ENCODE measurements at places on chromosomes 2 and 18.

GRCh38 chr2:63059793-63060471, 9.3 kb downstream of the OTX1 start:
- DNase-seq = no peak

- no peak for DNase-seq
Observed at GRCh38 chr2:108604196-108604595, 69.9 kb downstream of the LIMS1 start.

- DNase-seq = no peak
Observed at GRCh38 chr18:77905011-77905410, 655.4 kb downstream of the GALR1 start.

DNA sequence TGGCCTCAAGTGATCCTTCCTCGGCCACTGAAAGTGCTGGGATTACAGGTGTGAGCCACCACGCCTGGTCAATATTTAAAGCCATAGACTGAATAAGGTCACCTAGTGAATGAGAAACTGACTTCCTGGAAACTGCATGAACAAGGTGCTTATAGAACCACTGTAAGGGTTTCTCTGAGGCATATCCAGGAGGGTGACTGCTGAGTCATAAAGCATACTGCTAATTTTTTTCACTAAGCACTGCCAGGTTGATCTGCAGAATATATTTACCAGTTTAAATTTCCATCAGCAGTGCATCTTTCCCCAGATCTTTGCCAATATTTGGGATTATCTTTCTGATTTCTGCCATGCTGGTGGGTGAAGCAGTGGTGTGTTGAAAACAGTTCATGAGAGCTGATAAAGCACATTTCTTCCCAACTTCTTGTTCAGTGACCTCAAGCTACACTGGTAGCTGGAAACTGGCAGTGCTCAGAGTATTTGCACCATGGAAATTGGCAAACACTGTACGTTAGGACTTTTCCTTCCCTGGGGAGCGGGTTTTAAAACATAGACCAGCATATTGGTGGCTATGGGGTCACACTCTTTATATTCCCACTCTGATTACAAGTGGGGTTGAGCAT, 4.2 kb upstream of the CLIP4 start:
- DNase-seq = no peak

GRCh38 chr2:188524519-188525113, 232.9 kb downstream of the GULP1 start:
- peak; percentile 40 for DNase-seq

DNA sequence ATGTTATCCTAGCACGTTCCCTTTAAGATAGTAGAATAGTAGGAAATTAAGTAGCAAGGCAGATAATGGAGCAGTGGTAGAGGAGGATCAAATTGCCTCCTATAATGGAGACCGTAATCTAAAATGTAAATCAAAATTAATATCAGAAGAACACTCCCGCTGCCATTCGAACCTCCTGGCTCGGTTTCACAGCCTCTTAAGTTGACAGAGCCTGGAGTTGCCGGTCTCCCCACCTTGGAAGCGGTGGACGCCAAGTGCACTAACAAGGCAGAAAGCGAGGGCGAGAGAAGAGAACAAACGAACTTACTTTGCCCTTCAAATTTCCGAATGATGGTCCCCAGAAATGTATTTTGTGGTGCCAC, 450 bp downstream of the KCNH7 start:
- peak; percentile 3 for DNase-seq

- no peak for DNase-seq
Observed at GRCh38 chr2:27705851-27706622, 42.3 kb downstream of the SLC4A1AP start.

DNA sequence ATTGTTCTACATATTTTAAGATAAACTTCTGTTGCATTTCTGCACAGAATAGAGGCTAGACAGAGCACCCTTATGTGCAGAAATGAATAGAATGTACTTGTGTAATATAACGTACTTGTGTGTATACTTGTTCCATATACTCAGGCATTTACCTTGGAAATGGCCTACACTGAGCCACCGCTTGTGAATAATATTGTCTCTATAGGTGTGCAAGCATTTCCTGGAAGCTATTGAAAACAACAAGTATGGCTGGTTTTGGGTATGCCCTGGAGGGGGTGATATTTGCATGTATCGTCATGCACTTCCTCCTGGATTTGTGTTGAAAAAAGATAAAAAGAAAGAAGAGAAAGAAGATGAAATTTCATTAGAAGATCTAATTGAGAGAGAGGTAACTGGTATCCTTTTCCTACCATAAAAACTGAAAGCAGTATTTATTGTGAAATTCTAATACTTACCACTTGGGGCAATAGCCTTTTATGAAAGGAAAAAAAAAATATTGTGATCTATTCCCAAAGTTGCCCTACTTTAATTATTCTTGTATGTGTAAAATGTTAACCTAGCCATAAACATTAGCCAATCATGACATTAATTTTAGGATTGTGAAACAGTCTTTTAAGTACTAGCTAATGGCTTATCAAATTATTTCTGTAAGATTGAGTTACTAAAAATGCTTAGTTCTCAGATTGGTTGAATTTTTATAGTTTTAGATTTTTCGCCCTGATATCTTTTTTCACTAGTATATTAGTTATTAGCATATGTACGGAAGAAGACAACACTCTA, 18.0 kb downstream of the ZC3H15 start:
- DNase-seq = no peak

DNA sequence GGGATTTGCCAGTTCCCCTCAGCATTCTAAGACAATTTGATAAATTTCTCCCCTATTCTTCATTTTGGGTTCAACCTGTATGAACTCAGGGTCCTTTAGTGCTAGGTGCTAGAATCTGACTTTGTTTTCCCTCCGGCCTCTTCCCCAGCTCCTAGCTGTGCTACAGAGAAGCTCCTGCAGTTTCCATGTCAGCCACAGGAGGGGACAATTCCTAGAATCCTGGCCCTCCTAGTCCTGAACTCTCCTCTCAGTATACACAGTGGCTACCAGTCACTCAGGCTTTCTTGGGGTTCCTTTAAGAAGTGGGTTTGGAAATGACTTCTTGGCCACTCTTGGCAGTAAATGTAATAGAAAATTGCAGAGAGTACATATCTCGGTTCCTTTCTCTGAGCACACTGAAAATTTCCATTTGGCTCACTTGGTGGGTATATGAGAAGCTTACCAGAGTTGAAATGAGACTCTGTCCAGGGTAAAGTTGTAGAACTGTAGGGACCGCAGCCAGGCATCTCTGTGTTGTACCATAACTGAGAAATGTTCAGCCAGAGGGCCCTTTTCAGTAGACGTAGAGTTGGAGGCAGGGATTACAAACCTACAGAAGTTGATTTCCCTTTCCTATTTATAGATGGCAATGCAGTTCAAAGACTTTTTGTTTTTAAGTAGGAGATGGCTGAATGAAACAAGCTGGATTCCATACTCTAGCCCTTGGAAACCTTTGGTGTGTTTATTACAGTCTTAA, 5.0 kb upstream of the CHST10 start:
- DNase-seq = peak; percentile 59

DNA sequence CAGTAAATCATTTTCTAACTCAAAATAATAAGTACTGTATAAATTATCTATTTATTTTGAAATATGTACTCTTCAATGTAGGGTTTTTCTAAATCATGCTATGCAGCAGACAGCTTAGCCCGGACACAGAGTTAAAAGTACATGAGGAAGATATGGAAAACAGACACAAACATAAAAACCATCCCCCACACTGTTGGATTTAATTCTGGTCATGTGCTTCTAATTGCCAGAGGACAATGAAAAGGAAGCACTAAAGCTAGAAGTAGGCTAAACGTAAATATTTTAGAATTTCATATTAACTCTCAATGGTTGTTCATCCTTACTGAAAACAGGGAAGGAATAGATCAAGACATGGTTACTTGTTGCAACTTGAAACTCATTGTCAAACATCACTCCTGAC, 420.7 kb downstream of the ERBB4 start:
- no peak for DNase-seq

GRCh38 chr18:74906184-74906583, 302.8 kb downstream of the PTGR3 start:
- DNase-seq = no peak

GRCh38 chr2:217622205-217623060, 380.4 kb downstream of the TNS1 start:
- DNase-seq = peak; percentile 68

- DNase-seq = no peak
Observed at GRCh38 chr2:20391951-20392699, 41.5 kb upstream of the PUM2 start.

GRCh38 chr18:13536578-13536977, 189.8 kb downstream of the FAM210A start:
- no peak for DNase-seq

- no peak for DNase-seq
Observed at GRCh38 chr2:48292393-48292792, 237.6 kb upstream of the STON1 start.

DNA sequence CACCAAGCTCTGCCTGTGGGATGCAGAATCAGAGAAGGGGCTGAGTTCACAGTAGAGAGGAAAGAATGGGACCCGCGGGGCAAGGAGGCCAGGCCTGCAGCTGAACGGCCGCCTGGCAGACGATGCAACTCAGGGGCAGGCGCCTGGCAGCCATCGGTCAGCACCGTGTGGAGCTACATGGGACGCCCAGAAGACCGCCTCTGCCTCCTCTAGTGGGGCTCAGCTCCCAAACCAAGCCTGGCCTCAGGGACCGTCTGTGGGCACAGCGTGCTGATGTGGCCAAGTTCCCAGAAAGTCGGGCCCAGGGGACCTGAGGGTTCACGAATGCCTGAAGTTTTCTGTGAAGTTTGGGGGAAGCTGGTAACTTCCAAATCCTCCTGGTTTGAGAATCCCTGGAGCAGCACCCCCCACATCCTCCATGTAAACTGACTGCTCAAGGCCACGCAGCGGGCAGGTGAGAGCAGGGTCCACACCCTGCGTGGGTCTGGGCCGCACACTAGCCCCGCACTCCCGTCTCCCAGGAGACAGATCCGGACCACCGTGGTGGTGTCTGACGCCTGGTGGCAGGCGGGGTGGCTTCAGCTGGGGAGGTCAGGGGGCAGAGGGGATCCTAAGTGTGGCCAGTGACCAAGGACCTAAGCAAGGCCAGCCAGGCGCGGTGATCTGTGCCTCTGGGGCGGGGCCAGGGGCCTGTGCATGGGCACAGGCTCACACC, 14.6 kb downstream of the SNORC start:
- no peak for DNase-seq

DNA sequence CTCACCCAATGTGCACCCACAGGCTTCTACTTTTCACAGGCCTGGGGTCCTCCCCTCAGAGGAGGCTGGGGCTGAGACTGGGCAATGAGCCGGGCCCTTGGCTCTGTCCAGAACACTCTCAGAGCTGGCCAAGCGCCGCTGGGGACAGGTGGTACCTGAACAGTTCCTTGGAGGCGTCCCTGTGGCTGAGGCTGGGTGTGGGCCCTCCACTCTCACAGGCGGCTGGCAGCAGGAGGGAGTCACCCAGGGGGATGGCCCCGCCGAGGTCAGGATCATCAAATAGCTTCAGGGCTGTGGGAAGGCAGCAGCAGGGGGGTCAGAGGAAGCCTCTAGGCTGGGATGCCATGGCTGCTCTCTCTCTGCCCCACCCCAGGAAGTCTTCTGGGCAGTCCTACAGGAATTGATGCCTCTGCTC, 27.1 kb downstream of the HS1BP3 start:
- no peak for DNase-seq

DNA sequence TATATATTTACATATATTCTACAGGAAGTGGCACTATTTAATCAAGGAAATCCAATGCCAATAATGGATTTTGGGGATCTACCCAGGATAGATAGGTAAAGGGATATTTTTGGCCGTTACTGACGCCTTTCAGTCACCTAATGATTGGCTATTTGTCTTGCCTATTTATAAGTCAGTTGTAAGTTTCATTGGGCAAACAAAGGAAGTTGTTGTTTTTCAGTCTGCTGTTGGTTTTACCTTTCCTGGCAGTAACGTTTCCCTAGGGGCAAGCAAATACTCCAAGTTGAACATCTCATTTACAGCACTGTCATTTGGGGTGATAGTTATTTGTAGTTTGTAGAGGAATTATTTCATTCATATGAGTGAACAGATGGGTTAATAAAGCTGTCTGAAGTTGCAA, 17.0 kb upstream of the LANCL1 start:
- no peak for DNase-seq

DNA sequence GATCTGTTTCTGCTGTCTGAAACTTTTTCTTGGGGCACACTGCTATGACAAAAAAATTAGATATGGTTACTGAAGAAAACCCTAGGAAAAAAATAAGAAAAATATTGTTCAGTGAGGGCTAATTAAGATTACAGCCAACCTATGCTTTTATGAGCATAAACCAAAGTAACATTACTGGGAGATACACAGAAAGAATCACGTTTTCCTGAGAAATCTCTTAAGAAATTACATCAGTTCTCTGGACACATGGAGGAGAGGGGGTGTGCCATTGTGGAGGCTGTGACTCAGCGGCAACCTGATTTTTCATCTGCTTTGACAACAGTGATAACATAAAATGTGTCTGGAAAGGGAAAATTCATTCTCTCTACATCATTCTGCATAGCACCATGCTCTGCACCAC, 13.4 kb upstream of the NMI start:
- DNase-seq = peak; percentile 41

GRCh38 chr2:237122214-237122666, 36.6 kb downstream of the COPS8 start:
- DNase-seq = peak; percentile 33

GRCh38 chr2:231900486-231900942, 25.7 kb downstream of the NPPC start:
- DNase-seq = peak; percentile 55

- DNase-seq = no peak
Observed at GRCh38 chr2:147098940-147099339, 745.9 kb upstream of the ACVR2A start.

DNA sequence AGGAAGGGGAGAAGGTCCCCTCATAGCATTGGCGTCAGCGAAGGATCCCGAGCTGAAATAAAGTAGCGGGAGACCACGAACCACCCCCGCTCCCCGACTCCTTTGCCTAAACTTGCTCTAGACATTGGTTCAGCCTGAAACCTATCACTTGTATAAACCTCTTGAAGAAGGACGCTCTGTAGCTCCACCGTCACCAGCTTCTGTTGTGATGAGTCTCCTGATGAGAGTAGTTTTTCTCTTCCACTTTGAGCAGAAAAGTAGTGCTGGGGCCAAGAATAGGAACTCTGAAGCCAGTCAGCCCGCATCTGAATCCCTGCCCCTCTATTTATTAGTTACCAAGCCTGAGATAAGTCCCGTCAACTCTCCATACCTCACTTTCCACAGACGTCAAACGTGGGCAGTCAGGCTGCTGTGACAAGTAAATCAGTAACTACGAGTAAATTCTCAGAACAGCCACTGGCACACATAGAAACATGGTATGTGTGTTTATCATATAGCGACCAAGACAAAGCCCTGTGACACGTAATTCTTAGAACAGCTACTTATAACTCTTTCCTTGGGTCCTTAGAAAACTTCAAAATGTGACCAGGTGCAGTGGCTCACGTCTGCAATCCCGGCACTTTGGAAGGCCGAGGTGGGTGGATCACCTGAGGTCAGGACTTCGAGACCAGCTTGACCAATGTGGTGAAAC, 61.7 kb downstream of the CD226 start:
- no peak for DNase-seq

- DNase-seq = no peak
Observed at GRCh38 chr2:71989671-71990070, 158.0 kb downstream of the CYP26B1 start.

GRCh38 chr18:11029021-11029420, 120.3 kb downstream of the PIEZO2 start:
- DNase-seq = no peak
